ENCODE measurements at places on chromosomes 6 and 20.

DNA sequence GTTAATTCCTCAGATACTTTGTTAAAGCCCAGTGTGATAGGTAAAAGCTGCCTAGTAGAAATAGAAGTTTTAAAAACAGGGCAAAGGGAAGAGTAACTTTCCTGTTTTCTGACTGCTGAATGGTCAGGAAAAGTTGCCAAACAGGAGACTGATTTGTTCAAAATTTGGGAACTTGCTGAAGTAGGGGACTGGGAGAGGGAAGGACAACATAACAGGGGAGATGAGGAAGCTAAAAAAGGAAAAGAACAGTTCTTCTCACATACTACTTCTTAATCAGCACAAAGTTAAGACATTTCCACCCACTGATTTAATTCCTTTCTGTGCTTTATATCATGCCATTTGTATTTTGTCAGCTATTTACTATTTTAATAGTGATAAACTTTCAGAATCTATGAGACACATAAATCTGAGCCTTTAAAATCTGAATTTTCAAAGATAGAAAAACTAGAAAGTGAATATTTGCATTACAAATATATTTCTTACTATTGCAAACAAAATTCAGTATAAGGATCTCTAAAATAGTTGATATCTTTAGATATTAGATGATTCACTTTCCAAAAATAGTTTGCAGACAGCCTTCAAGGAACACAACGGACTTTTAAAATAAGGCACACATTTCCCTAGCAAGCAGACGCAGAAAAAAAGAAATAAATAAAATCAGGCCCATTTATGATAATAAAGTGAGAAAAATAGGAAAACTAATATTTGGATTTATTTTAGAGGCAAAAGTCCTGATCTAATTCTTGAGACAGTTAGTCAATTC, 36.9 kb upstream of the SLC16A10 start:
- DNase-seq: no peak

DNA sequence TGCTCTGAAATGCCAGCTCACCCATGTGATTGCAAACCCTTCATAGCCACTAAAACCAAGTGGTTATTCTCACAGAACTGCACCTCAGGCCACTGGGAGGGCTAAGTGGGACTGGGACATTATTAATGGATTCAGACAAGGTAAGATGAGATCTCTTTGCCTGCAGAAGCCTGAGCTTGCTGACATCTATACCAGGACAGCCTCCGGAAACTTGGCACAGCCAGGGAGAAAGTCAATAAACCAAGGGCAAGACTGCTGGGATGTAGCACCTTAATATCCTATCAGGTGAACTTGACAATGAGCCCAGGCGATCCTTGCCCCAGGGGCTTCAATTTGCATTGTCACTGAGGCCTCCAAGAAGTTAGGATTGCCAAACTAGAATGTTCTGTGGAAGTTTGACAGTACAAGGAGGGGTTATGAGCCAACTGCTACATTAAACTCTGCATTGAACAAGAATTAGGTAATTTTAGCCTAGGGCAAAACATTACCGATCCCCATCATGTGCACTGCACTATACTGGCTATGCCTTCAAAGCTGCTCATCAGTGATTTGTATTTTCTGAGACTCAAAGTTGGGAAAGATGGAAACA, 60.1 kb upstream of the RALGAPA2 start:
- DNase-seq: no peak

DNA sequence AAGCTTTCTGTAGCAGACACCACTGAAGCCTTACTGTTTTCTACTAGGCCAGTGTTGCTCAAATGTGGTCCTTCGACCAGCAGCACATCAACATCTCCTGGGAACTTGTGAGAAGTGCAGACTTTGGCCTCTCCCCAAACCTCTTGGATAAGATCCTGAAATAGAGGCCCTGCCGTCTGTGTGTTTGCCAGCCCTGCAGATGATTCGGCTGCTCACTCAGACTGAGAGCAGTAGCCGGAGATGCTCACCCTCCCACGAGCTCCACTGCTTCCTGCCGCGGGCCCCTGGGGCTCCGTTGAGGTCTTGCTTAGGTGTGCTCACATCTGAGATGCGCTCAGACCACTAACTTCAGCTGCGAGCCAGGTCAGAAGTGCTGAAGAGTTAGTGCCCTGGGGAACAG, 129.5 kb upstream of the SSTR4 start:
- DNase-seq: no peak

- DNase-seq: no peak
Measured at GRCh38 chr20:31704225-31705119, 18.2 kb downstream of the BCL2L1 start.

DNA sequence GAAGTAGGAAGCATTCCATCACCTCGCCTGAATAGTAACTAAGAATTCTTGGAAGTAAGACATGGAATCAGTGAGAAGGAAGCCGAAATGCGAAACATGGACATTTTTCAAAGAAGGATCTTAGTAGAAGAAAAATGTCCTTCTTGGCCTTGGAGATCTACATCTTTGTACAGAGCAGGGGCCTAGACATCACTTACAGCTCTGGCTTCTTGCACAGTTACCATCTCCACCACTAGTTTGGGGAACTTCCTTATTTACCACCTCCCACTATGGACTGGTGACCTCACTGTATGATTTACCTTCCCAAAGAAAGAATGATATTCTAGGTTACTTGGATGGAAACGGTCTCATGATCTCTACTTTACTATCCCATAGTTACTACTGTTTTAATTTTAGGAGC, 15.7 kb downstream of the CASS4 start:
- no peak for DNase-seq

DNA sequence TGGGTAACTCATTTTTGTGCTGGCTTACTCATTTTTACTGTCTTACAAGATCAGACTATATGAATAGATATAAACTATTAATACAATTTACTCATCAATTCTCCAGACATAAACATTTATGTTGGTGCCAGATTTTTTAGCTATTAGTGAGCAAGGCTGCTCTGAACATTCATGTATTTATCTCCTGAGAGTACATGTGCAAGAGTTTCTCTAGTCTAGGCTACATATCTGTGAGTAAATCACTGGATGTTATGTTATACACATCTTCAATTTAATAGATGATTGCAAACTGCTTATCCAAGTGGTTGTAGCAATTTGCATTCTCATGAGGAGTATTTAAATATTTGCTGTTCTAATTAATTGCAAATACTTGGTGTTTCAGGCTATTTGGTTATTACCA, 687.1 kb downstream of the PTPRT start:
- DNase-seq: no peak

GRCh38 chr6:70693887-70694286, 26.2 kb downstream of the SMAP1 start:
- no peak for DNase-seq

DNA sequence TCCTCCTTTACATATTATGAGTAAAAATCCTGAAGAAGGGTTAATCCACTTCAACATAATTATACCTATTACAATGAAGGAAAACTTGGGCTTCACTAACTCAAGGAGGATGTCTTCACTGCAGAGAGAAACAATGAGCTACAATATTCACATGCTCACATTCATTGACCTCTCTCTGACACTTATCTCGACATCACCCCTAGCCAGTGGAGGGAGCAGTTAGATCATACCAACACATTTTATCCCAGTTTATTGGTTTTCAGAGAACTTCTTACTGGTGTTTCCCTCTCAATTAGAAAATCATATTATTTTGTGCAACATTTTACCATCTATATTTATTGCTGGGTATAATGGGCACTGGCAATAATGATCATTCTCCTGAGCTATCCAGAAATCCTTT, 646.5 kb downstream of the TENT5A start:
- no peak for DNase-seq

- no peak for DNase-seq
Measured at GRCh38 chr20:4866429-4866828, 134.9 kb downstream of the SLC23A2 start.

DNA sequence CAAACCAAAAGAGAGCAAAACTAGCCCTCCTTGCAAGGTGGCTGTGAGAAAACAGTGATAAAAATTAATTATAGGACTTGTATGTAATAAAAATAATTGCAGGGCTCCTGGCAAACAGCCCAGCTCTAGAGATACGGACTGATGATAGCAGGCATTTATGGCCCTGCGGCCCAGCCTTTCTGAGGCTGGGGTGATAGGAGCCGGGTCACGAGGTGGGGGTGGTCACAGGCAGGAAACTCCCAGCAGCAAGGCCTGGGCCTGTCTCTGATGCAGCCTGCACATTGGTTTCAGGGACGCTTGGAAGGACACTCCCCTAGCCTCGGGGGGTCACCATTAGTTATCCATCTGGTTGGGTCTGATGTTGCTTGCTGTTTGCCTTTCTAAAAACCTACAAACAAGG, 18.7 kb upstream of the TTPAL start:
- DNase-seq: no peak

DNA sequence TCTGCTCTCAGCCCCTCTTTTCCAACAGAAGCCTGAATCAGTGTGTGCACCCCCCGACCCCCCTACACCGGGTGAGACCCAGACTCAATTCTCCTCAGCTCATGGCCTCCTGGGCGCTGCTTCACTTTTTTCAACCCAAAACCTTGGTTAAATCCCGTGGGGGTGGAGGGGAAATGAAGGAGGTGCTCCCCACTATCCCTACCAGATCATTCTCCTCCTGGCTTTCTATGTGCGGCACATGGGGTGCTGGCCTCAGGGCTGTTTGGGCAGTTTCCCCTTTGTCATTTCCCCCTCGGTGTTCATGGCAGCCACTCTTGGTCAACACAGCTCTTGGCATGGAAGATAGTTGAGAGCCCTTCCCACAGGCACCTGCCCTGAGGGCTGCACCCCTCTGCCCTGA, 4.6 kb downstream of the CST4 start:
- no peak for DNase-seq

GRCh38 chr6:113755449-113756289, 101.5 kb upstream of the MARCKS start:
- no peak for DNase-seq
